ENCODE measurements at places on chromosomes 16 and 17.

DNA sequence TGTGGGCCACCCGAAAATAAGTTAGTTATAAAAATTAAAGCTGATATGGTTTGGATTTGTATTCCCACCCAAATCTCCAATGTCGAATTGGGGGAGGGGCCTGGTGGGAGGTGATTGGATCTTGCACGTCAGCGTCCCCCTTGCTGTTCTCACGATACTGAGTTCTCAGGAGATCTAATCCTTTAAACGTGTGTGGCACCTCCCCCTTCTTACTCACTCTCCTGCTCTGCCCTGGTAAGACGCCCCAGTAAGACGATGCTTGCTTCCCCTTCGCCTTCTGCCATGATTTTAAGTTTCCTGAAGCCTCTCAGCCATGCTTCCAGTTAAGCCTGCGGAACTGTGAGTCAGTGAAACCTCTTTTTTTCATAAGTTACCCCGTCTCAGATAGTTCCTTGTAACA lies 35.4 kb downstream of the SYCE1L start:
- DNase-seq, result no peak

GRCh38 chr16:2148714-2149629 lies 547 bp downstream of the RAB26 start:
- DNase-seq, result no peak

DNA sequence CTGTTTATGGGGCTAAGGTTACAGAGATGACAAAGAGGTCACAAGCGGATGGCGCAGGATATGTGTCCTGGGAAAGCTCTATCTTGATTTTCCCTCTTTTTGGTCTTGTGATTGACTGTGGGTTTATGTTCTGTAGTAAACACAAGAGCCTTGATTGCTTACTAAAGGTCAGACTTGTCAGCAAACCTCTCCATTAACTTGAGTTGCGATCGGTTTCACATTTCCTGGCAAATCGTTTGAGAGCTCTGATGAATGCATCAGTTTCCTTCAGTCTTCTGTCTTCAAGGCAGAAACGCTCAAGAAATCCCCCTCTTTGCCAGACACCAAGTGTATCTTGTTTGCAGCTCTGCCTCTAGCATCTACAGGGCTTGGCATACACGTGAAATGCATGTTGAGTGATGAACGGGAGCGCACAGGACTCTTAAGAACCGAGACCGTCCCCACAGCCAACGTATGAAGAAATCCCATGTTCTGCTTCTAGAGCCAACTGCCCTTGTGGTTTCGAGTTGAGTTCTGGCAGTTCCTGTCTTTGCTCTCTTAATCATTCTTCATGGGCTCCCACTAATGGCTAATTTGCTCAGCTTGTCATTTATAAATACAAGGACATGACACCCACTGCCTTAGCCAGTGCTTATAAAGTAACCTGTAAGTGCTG lies 143.3 kb downstream of the PITPNC1 start:
- DNase-seq, result peak; percentile 48

- DNase-seq, result no peak
Measured at GRCh38 chr17:75854101-75854748, 910 bp downstream of the WBP2 start.

DNA sequence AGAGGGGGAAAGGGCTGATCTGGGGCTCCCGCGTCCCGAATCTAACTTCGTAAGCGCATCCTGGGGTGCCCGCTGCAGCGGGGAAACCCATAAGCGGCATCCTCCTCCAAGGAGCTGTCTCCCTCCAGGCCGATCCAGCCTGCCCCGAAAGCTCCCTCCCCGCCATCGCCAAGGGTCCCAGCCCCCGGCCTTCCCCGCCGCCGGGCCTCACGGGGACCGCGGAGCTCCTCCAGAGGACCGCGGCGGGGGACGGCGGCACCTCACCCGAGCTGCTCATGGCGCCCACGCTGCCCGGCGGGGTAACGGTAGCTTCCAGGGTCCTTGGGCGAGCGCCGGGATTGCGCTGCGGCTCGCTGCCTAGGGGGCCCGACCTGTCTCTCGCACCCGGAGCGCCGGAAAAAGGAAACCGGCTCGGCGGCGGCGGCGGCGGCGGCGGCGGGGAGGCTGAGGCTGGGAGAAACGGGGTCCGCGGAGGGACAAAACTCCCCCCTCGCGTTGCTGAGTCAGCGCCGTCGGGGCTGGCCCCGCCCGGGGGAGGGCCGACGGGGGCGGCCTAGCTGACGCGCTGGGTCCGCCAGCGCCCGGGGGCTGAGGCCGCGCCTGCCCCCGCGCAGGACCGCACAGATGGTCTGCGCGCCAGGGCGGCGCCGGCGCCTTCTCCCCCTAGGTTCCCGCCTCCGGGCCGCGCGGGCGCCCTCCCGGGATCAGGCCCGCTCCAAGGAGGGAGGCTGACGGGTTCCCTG lies at the start of gene BLMH:
Gene BLMH, minus strand, starts transcription at position 402 of the 743 bp plus-strand sequence. Its CDS starts 125 bp downstream, at position 277.
- DNase-seq, result no peak

- DNase-seq, result peak; percentile 14
Measured at GRCh38 chr17:7627250-7628121, at the start of gene SAT2. Gene SAT2, minus strand, starts transcription at chr17:7627821. Its CDS starts 186 bp downstream, at chr17:7627635.

DNA sequence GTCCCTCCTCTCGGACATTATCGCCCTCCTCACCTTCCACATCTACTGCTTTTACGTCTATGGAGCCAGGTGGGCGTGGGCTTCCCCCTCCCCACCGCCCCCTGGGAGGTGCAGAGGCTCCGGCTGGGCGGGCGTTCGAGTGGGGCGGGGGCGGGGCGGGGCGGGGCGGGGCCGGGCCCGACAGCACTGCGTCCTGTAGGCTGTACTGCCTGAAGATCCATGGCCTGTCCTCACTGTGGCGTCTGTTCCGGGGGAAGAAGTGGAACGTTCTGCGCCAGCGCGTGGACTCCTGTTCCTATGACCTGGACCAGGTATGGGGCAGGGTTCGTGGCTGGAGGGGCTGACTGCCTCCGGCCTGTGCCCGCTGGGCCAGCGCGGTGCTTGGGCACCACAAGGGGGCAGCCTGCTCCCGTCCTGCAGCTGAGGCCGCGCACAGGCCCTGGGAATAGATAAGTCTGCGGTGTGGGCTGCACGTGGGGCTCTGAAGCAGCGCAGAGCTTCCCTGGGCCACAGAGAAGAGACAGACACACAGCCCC lies 9.2 kb downstream of the PIGQ start:
- no peak for DNase-seq

DNA sequence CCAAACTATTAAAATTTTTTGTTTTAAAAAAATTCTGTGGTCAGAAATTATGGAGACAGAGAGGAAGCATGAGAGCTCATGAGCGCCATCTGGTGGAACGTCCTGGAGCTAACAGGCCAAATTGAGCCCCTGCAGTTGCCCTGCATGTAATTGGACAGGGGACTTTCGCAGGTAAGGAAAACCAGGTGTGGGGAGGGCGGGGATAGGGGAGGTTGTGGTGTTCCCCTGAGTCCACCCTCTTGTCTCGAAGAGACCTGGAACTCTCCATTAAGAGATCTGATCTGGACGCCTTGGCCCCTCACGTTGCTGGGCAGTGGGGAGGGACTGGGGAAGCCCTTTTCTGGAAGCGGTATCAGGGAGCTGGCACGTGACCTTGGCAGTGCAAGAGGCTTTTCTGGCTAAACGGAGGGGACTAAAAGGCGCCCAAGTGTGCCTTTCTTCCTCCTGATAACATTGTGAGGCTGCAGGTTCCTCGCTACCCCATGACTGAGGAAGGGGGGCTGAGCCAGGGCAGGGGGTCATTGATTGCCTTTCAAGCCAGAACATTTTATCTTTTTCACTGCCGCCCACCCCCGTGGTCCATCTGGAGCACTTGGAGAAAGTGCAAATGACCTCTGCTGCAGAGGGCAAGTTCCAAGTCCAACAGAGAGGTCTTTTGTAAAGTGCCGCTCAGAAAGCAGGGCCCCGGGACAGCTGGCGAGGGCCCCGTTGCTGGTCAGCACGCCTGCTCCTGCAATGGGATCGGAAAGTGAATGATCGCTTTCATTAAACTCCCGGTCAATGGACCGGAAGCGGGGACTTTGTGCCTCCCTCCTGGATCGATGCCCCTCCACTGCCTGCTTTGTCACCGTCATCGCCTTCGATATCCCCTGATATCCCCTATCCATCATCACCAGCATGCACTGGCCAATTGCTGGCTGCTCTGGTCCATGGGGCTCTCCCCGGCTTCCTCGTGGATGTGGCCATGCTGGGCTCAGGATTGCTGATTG lies 18.4 kb downstream of the PDILT start:
- peak; percentile 31 for DNase-seq

DNA sequence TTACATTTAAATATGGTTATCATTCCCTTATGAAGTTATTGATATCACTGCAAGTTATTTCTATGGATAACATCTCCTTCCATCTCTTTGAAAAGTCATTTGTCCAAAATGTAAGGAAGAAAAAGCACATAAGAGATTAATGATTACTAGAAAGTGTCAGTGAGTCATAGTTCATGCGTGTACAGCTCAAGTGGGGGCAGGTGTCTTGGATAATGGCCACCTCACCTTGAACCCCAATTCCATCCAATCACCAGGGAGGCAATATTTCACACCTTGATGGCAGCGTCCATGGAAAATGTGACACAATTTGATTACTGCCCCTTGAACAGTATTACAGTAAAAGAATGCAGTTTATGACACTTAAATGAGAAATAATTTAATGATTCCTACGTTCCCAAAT lies 358.3 kb upstream of the SOX9 start:
- DNase-seq, result no peak

DNA sequence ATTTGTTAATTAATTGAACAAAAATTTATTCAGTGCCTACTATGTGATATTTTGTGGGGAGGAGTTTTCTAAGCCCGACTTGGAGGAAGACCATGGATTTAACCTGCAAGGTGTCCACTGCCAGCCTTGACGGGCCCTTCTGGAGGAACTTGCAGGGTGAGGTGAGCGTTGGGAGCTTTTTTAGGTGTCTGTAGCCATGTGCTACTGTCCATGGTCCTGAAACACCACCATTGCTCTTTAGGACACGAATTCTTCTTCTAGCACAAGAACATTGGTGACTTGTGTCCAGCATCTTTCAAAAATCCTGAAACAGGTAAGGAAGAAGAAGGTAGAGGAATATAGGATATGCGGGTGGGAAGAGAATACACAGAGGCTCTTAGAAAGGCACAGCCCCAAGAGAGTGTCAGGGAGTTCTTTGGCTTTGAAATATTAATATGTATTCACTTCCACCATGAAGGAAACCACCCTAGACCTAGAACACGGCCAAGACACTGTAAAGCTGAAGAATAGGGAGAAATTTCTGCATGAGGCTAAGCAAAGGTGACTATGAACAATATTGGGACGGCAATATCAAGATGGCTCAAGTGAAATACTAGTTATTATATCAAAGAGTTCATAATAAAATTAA lies 27.9 kb upstream of the OR4D1 start:
- DNase-seq, result no peak

- DNase-seq, result no peak
Measured at GRCh38 chr16:3825103-3825502, 55.4 kb downstream of the CREBBP start.

DNA sequence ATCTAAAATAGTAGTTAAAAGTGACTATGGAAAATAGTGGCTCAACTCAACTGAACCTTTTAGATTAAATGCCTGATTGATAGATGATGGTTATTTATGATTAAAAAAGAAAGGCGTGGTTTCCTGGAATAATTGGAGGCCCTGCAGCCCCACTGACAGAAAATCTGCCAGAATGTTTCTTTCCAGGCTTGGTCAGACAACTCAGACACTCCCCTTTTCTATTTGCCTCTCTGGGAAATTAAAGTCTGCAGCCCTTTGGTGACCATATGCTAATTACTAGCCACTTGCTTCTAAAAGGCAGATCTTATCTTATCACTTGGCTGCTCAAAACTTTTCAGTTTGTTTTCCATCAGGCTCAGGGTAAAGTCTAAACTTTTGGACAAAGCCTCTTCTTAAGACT lies 506.0 kb downstream of the TMEM114 start:
- no peak for DNase-seq

DNA sequence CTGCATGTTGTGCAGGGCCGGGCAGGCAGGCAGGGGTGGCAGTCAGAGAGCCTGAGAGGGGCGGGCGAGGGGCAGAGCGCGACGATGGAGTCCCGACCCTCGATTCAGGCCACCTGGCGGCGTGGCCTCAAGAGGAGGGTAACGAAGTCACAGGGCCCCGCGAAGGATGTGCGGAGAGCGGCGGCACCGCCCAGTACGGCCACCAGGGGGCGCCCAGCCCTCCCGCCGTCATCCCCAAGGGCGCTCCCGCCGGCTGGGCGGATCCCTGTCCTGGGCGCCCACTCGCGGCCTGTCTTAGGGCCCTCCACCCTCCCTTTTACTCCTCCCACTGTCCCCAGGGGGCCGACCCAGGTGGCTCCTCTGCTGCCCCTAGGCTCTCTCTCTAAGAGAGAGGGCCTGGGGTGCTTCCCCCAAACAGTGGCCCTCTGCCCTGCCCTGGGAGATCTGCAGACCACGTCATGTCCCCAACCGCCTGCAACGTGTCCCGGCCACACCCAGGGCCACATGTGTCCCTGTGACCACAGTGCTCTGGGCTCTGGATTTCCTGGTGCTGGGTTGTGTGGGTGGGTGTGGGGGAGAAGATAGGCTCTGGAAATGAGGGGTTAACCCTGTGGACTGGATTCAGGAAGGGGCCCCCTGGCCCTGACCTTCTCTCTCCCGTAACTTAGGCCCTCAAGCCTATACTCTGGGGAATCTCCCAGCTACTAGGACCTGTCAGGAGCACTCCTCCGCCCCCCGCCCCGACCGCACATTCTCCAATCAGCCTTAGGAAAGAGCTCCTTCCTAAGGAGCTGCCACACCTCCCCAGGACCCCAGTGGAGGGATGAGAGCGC lies 5.9 kb downstream of the DPEP2 start:
- DNase-seq, result no peak

Data from NCI-H2029 treated with DMSO at 0.1 percent for 48 hours (cell line).